Tibial nerve (tissue), 4 donors: ENCODE measurements at places on chromosomes 2 and 18.

DNA sequence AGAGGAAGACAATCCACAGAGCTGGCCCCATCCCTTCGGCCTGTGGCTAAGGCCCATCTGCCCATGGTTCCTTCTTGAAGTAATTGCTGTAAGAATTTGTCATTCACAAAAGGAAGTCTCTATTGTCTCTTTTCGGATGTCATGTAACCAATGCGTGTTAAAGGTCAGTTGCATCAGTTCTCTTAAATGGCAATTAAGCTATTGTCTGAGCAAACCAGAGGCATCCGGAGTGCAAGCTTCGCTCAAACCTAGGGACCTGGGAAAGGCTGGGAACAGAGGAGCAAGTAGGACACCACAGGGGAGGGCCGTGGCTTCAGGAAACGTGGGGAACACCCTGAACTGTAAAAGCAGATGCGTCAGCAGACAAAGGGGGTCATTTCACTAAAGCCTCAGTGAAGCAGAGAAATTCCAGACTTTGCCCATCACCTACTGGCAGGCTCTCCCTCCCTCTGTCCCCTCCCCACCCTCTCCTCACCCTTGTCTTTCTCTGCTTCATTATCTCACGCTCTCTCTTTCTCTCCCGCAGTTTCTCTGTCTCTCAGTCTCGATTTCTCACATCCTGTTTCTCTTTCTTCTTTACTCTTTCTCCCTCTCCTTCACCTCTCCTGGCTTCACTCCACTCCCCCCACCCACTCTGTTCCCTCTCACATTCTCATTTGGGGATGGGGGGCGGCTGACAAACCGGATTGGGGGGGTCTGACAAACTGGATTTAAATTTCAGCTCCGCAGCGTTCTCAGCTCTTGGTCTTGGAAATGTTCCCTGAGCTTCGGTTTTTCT is 204.6 kb upstream of the TNP1 start:
- no peak for DNase-seq

GRCh38 chr2:134181219-134181618 is 72.7 kb upstream of the MGAT5 start:
- no peak for DNase-seq

GRCh38 chr2:66530651-66531050 is 95.7 kb downstream of the MEIS1 start:
- no peak for DNase-seq

GRCh38 chr2:190637903-190638618 is 10.8 kb upstream of the NAB1 start:
- DNase-seq, result peak; percentile 43

- no peak for DNase-seq
Observed at GRCh38 chr2:193024791-193025190, 830.1 kb upstream of the TMEFF2 start.

- no peak for DNase-seq
Observed at GRCh38 chr2:108454440-108454839, 5.4 kb downstream of the GCC2 start.

GRCh38 chr18:65206551-65207260 is 544.1 kb upstream of the CDH7 start:
- DNase-seq, result no peak

DNA sequence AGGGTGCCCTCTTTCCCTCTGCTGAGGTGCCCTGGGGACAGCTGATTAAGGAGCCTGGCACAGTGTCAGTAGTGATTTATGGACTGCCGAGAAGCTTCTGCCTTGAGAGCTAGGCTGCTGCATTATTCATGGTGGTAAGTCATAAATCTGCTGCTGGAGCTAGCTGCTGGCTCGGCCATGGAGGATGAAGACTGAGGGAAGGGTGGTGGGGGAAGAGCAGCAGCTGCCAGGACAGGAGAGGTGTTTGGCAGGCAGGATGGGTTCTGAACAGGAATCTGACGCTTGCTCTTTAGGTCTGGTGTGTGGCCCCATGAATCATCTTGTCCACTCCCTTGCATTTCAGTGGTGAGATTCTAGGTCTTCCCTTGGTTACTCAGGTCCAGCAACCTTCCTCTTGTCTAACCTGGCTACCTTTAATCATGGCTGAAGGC is 296.3 kb downstream of the DYSF start:
- no peak for DNase-seq

DNA sequence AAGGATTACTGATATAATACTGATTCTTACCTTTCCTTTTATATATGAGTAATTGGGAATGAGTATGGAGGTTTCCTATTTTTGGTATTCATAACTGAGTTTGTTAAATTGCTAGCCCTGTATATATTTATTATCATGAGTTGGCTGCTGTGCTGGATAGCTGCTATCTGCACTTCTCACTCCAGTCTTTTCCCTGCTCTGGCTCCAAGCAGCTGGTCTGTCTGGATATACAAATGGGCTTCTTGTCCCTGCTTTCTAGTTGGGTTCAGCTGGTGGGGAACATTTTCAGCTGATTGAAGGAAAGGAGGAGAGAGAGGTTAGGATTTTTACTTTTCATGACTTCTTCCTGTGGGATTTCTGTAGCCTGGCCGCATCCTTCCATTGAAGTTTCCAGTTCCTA is 41.2 kb downstream of the AGFG1 start:
- DNase-seq, result no peak

DNA sequence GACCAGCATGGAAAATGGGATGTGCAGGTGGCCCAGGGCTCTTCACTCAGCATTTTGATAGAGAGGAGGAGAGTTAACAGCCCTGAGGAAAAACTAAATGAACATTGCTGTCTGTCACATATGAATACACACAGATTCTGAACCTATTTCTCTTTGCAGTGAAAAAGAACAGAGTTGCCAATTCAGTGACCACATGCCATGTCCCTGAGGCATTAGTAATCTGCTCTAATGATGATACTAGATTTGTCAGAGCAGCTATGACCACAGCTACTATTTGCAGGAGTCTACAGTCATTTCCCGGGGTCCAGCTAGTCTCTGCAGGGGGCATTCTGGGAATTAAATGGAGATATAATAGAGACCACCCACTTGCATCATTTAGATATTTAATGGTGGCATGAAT is 267.6 kb downstream of the TMX3 start:
- DNase-seq, result no peak

DNA sequence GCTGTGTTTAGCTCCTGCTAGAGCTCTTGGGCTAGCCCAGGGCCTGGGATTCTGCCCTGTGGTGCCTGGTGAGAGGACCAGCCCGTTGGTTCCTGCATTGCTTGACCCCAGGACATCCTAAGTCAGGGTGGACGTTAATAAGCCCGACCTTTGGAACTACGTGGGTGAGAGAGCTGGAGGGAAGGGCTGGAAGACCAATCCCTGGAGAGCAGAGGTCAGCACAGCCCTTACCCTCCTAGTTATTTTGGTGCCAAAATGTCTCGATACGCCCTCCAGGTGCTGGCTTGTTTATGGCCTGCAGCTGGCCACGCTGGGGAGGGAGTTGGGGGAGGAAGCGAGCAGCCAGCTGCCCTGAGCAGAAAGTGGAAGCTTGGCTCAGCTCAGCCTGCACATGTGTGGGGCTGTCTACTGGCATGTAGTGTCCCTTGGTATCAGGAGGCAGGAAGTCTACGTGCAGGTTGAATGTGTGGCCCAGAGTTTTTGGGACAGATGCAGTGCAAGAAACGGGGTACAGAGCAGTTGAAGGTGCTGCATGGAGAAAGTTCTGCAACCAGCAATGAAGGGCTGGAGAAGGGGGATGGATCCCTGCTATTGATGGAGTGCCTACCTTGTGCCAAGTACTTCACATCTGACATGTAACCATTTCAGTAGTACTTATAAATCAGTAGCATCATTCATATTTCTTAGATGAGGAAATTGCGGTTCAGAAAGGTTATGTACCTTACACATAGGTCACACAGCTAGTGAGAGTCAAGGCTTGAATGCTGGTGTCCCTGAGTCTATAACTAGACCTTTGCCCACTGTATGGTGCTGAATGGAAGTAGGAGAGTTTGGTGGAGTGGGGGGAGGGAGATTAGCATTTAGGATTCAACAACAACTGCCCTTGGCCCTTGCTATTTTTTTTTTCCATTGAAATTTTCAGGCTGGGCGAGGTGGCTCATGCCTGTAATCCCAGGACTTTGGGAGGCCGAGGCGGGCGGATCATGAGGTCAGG is 5.0 kb upstream of the DGKD start:
- DNase-seq, result peak; percentile 51

GRCh38 chr2:144630459-144631215 is 110.7 kb upstream of the ZEB2 start:
- DNase-seq, result no peak

GRCh38 chr2:3034856-3035255 is 342.8 kb downstream of the EIPR1 start:
- DNase-seq, result no peak

GRCh38 chr2:85933753-85934594 is 45.2 kb upstream of the ST3GAL5 start:
- DNase-seq, result no peak
